ENCODE measurements at places on chromosomes 7 and 10.

DNA sequence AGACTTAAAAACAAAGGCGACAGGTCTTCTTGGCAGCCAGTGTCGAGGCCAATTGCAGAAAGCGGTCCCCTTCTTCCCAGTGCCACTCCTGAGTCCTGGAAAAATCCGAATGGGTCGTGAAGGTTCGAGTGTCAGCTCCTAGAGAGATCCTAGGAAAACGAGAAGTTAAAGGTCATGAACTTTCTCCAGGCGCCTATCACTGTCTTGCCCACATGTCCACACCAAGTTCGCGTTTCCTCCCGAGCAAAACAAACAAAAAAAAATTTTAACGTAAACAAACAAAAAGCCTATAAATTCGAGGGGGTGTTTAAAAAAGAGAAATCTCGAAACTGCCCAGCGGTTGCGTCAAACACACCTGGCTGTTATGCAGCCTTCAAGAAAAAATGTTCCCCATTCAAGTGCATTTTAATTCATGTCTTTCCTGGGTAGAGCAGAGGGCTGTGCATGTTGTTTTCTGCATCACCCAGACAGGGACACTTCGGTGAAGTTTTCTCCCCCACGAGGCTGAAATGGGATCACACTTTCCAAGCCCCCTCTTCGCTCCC is 1.5 kb downstream of the ARHGAP21 start:
- DNase-seq: no peak

DNA sequence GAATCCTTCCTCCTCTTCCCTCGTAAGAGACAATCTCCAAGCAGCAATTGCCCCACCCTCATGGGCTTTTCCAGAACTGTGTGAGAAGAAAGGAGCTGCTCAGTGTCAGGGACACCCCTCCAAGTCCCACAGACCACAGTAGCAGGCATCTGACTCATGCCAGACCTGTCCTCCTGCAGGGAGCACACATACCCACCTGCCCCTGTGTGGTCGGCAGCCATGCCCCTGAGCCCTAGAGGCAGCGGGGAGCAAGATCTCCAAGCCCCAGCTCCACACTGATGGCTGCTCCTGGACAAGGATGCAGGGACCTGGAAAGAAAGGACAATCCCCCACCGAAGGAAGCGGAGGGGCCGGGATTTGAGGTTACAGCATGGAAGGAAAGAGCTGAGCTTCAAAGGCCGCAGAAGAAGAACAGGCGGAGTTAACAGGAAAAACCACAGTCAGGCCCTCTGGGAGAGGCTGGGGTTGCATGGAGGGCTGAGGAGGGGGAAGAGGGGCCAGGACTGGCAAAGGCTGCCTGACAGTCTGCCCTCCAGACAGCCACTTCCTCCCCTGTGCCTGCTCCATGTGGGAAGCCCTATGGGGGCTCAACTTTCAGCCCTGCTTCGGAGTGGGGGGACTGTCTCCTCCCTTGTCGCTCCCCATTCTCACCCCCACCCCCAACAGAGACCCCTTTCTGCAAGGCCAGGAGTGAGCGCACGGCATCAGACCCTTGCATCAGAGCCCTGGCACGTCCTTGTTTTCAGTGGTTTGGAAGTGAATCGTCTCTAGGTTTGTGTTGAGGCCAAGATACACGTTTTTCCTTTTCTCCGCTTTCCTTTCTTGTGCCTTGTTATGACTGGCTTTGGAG is 46.8 kb downstream of the ASB13 start:
- DNase-seq: no peak

DNA sequence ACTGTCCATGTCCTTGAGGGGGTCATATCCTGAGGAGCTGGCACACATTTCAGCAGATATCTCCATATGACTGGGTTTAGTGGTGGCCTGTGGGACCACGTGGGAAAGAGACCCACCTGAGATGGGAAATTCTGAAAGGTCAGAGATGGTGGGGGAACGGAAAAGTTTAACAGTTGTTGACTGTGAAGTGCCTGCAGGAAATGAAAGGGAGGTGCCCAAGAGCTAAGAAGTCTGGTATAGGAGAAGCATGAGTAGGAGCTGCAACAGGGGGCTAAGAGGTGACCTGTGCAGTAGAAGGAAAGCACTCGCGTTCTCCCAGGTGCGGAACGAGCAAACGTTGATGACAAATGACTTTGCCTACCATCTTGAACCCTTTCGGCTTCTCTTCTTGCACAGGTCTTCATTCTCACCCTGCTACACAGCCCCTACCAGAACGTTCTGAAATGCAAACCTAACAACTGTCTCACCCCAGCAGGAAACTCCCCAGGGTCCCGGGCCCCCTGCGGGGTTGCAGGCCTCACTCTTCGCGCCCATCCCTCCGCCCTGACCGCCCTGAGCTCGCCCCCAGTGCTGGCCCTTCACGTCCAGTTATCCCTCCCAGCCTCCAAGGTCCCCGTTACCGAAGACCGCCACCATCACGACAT is 9.8 kb upstream of the FXYD4 start:
- no peak for DNase-seq

- peak; percentile 30 for DNase-seq
Measured at GRCh38 chr10:88810196-88810961, 7.8 kb downstream of the LIPM start.

GRCh38 chr7:106968160-106968559 is 76.3 kb upstream of the PRKAR2B start:
- no peak for DNase-seq

GRCh38 chr10:95211606-95212279 is 17.7 kb downstream of the ACSM6 start:
- no peak for DNase-seq

GRCh38 chr7:96120445-96121225 is 201.3 kb downstream of the SLC25A13 start:
- no peak for DNase-seq

GRCh38 chr10:110168601-110169481 is 38.6 kb upstream of the MXI1 start:
- DNase-seq: peak; percentile 9

DNA sequence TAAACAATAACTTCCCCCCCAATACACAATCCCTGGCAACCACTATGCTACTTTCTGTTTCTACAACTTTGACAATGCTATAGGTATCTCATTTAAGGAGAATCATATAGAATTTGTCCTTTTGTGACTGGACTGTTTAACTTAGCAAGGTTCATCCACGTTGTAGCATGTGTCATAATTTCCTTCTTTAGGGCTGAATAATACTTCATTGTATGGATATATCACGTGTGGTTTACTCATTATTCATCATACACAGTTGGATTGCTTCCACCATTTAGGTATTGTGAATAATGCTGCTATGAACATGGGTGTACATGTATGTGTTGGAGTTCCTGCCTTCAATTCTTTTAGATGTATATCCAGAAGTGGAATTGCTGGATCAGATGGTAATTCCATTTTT is 111.0 kb downstream of the LMBR1 start:
- DNase-seq: no peak

DNA sequence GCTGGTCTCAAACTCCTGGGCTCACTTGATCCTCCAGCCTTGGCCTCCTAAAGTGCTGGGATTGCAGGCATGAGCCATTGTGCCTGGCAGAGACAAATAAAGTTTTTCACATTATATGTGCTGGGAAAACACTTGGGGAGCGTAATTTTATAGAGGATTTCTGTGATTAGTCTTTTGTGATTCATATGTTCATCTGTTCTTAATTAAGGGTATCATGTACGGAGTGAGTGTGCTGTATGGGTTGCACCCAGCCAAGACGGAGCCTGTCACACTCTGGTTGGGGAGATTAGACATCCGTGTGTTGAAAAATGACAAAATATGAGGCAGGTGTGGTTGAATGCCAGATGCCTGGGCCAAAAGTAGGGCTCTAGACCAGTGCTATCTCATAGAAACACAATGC is 10.3 kb downstream of the ADRB1 start:
- DNase-seq: no peak

DNA sequence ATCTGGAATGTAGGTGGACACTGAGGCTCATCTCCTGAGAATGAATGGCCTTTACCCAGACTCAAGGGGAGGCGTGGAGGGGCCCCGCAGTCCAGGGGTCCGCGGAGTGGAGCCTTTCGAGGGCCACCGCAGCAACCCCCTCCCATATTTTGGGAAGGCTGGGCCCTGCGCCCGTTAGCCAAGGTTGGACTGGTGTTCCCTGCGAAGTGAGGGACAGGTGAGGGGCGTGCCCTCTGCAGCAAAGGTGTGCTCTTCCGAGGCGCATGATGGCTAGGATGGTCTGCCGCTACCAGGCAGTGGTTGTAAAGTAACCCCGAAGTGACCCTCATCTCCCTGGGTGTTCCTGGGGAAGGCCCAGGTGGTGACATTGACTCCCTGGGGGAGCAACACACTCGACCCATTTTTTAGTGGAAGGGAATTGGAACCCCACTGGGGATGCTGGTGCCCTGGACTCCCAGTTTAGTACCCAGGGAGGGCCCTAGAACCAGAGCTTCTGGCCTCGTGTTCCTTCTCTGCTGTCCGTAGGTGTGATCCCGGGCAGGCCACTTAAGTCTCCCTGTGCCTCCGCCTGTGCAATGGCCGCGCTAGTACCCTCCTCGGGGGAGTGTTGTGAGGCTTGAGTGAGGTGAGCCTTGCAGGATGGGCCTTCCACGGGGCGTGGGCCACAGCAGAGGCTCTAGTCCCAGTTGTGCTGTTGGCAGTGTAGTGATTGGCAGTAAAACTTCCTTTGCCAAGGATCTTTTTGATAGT is 779 bp downstream of the FAM241B start:
- DNase-seq: no peak

DNA sequence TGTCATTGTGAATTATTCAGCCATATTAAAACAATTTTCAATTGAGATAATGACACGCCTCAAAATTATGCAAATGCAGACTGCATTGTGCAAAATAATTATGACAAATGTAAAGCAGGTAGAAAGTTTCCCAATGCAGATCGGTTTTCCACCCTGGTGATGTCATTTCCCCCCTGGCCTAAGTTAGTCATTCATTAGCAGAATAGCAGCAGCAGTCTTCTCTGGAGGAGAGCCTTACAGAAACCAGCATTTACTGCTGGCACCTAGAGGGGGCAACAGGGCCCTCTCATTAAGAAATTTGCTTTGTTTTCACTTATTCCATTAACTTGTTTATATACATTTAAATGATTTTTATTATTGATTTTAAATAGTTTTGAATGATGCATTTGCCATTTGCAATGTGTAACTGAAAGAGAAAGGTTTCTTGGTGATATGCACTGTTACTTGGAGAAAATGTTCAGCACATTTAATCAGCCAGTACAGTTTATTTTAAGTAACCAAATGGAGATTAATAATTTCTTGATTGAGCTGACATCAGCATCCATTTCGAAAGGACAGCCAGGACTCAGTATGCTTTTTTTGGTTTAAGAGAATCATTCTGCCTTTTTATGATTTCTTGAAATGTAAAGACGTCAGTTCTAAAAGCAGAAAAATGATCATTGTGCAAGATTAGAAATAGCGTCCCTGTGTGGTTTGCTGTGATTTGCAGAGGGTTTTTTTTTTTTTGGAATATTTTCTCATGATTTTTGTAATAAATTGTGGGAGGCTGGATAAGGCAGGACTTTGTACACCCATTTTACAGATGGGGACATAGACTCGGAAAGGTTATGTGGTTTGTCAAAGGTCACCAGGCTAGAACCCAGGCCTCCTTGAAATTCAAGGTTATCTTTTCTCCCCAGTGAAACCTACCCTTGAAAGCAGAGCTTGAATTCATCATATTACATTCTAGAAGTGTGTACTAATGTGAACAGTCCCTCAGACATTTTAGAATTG is 3.5 kb downstream of the ARID5B start:
- peak; percentile 36 for DNase-seq

DNA sequence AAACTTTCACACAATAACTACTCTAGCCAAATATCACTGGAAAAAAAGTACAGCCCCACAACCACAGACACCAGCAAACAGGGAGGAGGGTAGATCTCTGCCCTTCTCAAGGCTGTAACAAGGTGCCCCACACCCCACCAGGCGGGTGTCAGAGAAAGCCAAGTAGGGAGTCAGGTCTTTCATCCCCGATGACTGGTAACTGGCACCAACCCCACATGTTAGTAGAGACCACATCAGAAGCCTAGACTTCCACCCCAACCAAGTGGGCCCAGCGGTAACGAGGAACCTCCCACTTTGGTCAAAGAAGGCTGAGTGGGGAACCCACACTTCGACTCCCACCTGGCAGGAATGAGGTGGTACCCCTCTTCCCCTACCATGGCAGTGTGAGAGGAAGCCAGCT is 16.4 kb upstream of the RUFY2 start:
- DNase-seq: no peak

- no peak for DNase-seq
Measured at GRCh38 chr7:112161253-112162141, 44.7 kb downstream of the DOCK4 start.

Data from testis (tissue), 5 donors.